ENCODE measurements at places on chromosomes 3 and 15. TPM values are rescaled to one million over a fixed set of nuclear protein-coding genes. Genes with fewer than 3 reads are reported as not detected.

GRCh38 chr15:40092256-40092978 lies 16.3 kb downstream of the BMF start:
- no peak for DNase-seq

- no peak for DNase-seq
These were observed 416.2 kb downstream of the NR2F2 start for GRCh38 chr15:96746665-96747064.

DNA sequence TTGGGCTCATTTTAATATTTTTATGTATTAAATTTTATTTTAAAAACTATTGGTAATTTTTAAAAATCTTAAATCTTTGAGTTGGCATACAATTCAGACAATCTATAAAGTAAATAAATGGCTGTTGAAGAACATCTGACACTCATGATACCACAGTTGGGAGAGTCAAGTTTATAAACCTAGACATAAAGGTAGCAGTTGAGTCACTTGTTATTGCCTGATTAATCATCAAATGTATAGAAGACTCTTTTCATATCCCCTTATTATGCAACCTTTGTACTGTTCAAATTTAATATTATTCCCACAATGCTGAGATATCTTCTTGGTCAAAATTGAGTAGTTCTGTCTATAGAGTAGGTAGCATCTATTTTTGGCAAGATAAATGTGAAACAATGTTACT lies 19.6 kb downstream of the PAQR9 start:
- no peak for DNase-seq

DNA sequence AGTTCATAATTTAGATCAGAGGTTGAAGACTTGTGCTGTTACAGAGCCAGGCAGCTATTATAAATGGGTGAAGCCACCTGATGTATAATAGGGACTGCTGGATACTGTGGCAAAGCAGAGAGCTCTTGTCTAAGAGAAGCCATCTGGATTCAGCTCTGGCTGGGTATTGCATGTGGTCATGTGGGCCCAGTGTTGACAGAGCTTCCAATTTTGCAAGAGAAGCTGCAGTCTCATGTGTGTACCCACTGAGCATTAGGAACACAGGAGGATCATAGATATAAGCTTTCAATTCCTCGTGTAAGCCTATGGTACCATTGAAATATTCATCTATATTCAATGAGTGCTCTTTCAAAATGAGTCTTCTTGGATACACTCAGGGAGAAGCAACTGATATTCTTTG lies 303.9 kb upstream of the SLCO3A1 start:
- no peak for DNase-seq

DNA sequence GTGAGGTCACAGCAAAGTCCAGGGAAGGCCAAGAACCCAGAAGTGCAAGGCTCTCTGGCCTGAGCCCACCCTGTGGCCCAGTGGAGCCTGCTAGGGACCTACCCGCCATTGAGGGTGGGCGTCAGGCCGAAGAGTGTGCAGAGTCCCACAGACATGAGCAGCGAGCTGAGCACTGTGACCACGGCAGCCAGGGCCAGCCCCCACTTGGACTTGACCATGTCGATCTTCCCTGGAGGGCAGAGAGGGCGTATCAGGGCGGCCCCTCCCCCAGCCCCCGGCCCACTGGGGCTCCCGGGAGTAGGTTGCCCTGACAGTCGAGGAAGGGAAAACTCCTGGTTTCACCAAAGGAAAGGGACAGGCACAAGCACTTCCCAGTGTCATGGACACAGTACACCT lies 44.6 kb downstream of the PTPN23 start:
- no peak for DNase-seq

DNA sequence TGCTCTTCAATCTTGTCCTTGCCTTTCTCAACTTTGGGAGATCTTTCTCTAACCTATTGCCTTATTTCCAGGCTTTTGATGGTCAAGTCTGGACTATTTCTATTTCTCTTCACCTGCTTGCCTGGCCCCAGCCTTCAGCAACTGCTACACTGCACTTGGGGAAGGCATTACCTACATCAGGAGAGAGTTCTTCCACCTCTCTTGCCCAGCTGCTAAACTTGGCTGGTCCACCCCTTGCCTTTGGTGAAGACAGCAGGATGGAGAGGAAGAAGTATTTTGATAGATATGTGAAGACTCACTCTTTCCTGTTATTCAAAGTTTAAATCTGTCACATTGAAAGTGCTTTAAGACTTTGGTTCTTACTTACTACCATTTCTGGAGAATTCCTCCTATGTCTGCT lies 574.8 kb downstream of the ZPLD1 start:
- no peak for DNase-seq

DNA sequence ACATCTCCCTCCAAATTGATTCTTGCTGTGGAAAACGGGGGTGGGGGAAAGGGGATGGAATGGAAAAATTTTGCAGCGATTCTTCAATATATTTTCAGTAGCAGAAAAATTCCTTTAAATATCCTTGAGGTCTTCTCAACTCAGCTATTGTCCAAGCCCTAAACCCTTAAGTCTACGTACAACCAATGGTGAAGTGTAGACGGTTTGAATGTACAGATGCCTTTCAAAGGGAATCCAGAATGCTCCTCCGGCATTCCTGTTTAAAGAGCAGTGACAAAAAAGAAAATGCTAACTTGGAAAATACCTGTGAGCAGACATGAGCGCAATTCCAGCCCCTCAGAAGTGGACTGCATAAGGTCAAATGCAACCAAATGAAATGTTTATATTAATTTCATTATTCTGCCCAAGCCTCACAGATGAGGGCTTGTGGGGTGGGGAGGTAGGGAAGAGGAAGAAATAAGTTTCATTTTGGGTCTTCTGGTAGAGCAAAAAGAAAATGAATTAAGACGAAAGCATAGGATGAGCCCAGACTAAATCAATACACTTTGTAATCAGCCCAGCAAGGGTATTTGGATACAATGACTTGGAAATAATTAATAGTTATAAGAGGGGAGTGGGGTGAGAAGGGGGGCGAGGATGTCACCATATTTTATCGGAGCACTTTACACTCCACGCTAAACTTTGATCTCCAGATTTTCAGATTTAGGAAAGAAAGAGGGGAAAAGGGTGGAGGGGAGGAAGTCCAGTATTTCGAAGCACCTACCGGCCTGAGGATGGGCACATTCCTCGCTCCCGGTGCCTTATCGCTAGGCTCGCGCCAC lies 2.7 kb downstream of the FOXP1 start:
- no peak for DNase-seq

DNA sequence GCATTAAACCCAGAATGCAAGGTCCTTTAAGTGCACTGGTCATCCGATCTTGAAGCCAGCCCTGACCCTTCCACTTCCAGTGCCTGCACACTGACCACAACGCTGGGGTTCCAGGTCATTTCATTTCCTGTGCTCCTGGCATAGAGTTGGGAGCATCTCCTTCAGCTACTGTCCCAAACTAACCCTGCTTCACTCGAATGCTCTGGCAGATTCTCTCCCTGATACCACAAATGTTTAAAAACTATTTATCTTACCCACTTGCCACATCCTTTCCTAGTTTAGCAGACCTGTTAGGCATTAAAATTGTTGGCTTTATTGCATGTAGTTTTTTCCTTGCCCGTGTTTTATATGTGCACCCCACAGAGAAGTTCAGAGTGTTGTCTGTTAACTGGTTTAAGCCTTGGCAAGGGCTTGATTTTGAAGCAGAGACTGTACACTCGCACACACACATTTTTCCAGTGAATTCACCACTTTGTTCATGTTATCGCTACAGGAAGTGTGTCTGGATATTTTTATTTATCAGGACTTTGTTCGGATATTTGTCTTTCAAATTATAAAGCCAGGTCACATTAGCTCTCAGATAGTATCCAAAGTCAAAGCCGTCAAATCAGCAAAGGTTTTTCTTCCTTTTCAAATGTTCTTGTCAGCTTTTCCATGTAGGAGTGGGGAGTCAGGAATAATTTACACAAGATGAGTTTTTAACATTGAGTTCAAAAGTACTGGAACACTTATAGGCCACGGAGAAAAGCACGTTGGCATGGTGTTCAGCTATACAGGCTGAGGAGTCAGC lies 77.3 kb downstream of the ABI3BP start:
- no peak for DNase-seq

GRCh38 chr15:62909257-62909656 lies 133.3 kb upstream of the TPM1 start:
- DNase-seq = no peak

GRCh38 chr15:51199541-51199940 lies 104.8 kb upstream of the TNFAIP8L3 start:
- no peak for DNase-seq

GRCh38 chr3:136818191-136818768 lies 646 bp upstream of the SLC35G2 start:
- DNase-seq = no peak

GRCh38 chr3:14861031-14861430 lies 42.3 kb downstream of the FGD5 start:
- DNase-seq = no peak

- no peak for DNase-seq
These were observed 87.2 kb upstream of the SLC4A7 start for GRCh38 chr3:27571345-27571744.

GRCh38 chr3:45987368-45988291 lies 8.0 kb downstream of the FYCO1 start:
- DNase-seq = no peak

- no peak for DNase-seq
These were observed 189.4 kb upstream of the GOLGA6L4 start for GRCh38 chr15:84046064-84046637.

GRCh38 chr3:50269460-50269859 lies 513 bp downstream of the SEMA3B start:
- DNase-seq = no peak

- no peak for DNase-seq
These were observed 28.2 kb downstream of the TGM4 start for GRCh38 chr3:44902628-44903027.

- no peak for DNase-seq
These were observed 292.1 kb downstream of the SATB1 start for GRCh38 chr3:18132991-18133390.

DNA sequence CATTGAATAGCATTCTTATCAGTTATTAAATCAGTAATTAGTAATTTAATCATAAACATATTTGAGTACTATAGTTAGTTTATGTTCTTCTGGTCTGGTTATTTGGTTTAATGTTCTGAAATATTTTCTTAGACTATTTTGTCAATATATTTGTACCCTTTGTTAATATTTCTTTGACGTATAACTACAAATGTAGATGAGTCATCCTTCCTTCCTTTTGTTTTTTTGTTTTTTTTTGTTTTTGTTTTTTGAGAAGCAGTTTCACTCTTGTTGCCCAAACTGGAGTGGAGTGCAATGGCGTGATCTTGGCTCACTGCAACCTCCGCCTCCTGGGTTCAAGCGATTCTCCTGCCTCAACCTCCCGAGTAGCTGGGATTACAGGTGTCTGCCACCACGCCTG lies 17.4 kb upstream of the EIF3J start:
- no peak for DNase-seq

Gene ALDH1A3
- 2.2 TPM for polyA plus RNA-seq

Gene GPR27
- 10.7 TPM for polyA plus RNA-seq

Gene FBXW12
- 0.85 TPM for polyA plus RNA-seq

Gene RETNLB
- not detected for polyA plus RNA-seq

Gene ADAMTSL3
- 0.35 TPM for polyA plus RNA-seq

Gene CPN2
- 0.03 TPM for polyA plus RNA-seq

Gene IL16
- 0.16 TPM for polyA plus RNA-seq

Gene IMPG2
- polyA plus RNA-seq = 0.03 TPM

Gene PARP15
- 0.33 TPM for polyA plus RNA-seq
